ENCODE measurements at places on chromosomes 12 and 14. TPM values are rescaled to one million over a fixed set of nuclear protein-coding genes. Genes with fewer than 3 reads are reported as not detected.

DNA sequence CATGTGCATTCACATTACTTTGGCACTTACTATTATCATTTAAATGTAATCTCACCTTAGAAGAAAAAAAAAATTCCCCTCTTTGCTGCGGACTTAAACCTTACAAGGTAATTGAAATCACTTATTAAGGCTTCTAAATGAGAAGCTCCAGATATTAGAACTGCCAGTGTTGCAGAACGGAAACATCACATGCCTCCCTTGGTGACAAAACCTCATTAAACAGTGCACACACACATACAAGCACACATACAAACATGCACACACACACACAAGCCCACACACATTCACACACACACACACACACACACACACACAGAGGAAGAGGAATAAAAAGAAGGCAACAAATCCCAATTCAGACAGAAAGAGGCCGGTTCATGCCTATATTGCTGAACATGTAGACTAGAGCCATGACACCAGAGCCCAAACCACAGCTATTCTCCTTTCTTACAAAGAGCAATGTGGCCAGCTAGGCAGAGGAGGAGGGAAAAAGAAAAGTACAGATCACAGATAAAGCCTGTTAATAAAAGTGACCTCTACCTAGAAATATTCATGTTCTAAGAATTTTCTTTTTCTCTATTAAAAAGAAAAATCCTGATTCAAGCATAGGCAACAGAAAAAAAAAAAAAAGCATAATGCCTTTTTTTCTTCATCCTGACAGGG is 405.2 kb upstream of the FLRT2 start:
- no peak overlapping the region for H3K27ac ChIP-seq
- H3K4me3 ChIP-seq, result no peak overlapping the region
- no peaks in the 10 kb centered on the region for H3K36me3 ChIP-seq
- H3K4me1 ChIP-seq, result no peaks in the 10 kb centered on the region
- DNase-seq, result no peak
- H3K27me3 ChIP-seq, result no peaks in the 10 kb centered on the region

GRCh38 chr12:131634037-131634436 is 76.9 kb upstream of the SFSWAP start:
- H3K27ac ChIP-seq, result no peak overlapping the region
- H3K4me1 ChIP-seq, result no peaks in the 10 kb centered on the region
- no peak for DNase-seq
- H3K27me3 ChIP-seq, result peaks cover 8% of the 10 kb centered on the region
- no peak overlapping the region for H3K4me3 ChIP-seq

The MYRFL gene
- not detected for total RNA-seq

The GALC gene
- 9.3 TPM for total RNA-seq

The NTF3 gene
- total RNA-seq, result not detected

The GRIP1 gene
- total RNA-seq, result 0.40 TPM

The HNRNPC gene
- 1,009 TPM for total RNA-seq
